ENCODE measurements at places on chromosomes 11 and 22. TPM values are rescaled to one million over a fixed set of nuclear protein-coding genes. Genes with fewer than 3 reads are reported as not detected.

The MIAT gene
- polyA plus RNA-seq = 8.5 TPM

The FIBIN gene
- 14.5 TPM for polyA plus RNA-seq

GRCh38 chr11:34595960-34596644 is 24.8 kb upstream of the EHF start:
- no peak for DNase-seq

- no peak for DNase-seq
These were observed 315.3 kb downstream of the CADM1 start for GRCh38 chr11:115188898-115189278.

- DNase-seq = no peak
These were observed 2.5 kb upstream of the OR52D1 start for GRCh38 chr11:5486003-5486402.

DNA sequence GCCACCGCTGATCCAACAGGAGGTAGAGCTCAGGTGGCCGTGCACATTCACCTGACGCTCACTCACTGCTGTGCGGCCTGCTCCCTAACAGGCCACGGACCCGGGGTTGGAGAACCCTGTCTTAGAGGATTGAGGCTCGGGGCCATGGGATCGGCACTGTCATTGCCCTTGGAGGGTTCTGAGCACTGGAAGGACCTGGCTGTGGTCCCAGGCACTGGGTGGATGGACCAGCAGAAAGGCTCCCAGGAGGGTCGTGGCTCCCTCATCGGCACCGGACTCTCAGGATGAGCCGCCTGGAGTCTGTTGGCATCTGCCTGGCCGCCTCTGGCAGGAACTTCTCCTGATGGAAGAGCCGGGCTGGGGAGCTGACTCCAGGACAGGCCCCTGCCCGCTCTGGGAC is 6.5 kb downstream of the KCNQ1 start:
- DNase-seq = no peak

The GLYAT gene
- polyA plus RNA-seq = 0.45 TPM

GRCh38 chr22:19052941-19053541 is 69.2 kb downstream of the DGCR2 start:
- DNase-seq = no peak

The KRTAP5-11 gene
- polyA plus RNA-seq = 0.19 TPM

The UBQLNL gene
- 0.70 TPM for polyA plus RNA-seq

DNA sequence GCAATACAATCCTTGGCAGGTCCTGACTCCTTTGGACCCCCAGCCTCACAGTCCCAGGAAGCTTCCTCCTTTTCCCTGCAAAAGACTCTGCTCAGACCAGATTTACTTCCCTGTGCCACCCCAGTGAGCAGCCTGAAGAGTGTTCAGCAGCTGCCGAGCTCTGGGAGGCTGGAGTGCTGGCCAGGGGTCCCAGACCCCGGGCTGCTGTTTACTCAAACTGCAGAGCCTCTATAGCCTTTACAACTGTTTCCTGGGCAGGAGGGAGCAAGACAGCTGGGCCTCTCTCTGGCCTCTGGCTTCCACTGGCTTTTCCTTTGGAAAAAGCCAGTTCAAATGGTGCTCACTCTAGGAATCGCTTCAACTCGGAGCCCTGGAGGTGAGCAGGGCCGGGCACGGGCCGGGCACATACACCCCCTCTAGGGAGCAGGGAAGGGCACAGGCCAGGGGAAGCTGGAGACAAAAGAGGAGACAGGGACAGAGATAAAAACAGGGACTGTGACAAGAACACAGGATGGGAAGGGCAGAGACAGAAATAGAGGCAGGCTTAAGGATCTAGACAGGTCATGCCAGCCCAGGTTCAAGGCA is 932 bp downstream of the IRAG1 start:
- no peak for DNase-seq
